Heart right ventricle (tissue), 16 donors: ENCODE measurements at places on chromosomes 4 and X. TPM values are rescaled to one million over a fixed set of nuclear protein-coding genes. Genes with fewer than 3 reads are reported as not detected.

- DNase-seq, result no peak
These were observed 48.8 kb downstream of the DKK2 start for GRCh38 chr4:106987311-106987710.

DNA sequence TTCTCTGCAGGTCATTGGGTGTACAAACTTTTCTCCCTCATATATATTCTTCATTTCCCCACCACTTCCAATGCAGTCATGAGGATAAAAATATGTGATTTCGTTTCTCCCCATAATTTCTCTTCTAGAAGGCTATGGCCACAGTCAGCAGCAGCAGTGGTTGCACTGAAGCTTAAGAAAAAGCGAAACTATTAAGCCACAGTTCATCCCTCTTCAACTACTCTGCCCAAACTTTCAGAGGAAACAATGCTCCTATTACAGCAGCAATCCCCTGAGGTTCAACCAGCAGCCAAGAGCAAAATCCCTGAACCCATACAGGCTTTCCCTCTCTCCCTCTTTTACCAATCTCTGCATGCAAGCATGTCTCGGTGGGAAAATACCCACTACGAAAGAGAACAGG, 298.6 kb downstream of the DHX15 start:
- no peak for DNase-seq

GRCh38 chrX:118066867-118067515, 49.6 kb downstream of the KLHL13 start:
- DNase-seq, result no peak

The DGKK gene
- total RNA-seq, result not detected

The POU3F4 gene
- not detected for total RNA-seq
